ENCODE measurements at places on chromosomes 3 and 15.

GRCh38 chr3:157237886-157238285, 77.9 kb upstream of the CCNL1 start:
- no peak for DNase-seq

GRCh38 chr3:124514683-124515082, 215.6 kb upstream of the UMPS start:
- no peak for DNase-seq

- peak; percentile 82 for DNase-seq
Measured at GRCh38 chr3:16433701-16434151, 79.8 kb downstream of the RFTN1 start.

- DNase-seq: no peak
Measured at GRCh38 chr3:70108546-70108945, 109.0 kb downstream of the SAMMSON start.

DNA sequence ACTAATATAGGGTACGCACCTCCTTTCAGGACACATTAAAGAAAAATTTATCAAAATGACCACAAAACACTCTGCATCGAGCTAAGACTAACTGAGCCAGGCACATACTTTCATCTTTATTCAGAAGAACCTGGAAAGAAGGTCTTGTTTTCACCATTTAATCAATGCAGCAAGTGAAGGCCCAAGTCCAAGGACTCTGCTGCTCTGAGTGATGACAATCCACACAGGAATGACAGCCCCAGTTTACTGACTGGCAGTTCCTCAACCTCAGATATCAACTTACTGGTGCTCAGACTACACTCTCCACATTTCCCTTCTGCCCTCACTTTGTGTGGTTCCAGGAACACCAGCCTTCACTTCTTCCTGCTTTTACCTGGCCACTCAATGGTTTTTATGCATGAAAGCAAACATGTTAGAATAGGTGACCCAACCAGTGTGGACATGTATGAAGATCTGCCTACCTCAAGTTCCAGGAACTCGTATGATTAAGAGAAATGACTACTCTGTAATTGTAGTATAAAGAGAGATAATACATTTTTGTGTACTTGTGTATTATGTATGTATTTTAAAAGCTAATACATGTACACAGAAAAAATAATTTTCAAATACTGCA, 29.1 kb upstream of the RASA2 start:
- no peak for DNase-seq

GRCh38 chr3:101814835-101815234, 34.5 kb upstream of the NFKBIZ start:
- DNase-seq: no peak

DNA sequence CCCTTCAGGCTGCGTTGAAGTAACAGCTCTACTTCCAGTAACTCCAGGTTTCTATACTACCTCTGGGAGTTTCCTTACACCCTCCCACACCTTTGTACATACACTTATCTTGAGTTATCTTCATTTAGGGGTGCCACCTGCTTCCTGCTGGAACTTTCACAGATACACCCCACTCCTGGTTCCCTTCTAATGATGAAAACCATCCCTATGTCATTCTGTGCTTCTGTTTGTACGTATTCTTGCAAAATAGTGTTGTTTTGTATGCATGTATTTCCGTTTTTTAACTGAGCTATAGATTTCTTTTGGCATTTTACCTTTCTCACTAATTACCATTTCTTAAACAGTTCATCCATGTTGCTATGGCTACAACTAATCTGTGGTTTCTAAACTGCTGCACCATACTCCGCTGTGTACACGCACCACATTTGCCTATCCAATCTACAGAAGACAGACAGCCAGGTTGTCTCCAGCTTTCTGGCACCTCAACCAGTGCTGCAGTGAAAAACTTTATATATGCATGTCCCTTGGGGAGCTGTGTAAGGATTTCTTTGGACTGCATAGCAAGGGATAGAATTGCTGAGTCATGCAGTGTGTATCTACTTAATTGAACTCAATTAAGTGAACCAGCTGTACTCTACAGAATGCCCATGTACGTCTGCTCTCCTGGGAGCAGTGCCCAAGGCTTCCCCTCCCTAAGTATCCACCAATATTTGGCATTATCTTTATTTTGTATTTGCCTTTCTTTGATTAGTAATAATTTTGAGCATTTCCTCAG, 61.4 kb upstream of the ST8SIA2 start:
- no peak for DNase-seq

GRCh38 chr3:172181932-172182586, 142.7 kb downstream of the FNDC3B start:
- no peak for DNase-seq

- DNase-seq: peak; percentile 29
Measured at GRCh38 chr3:193868590-193868989, 267.4 kb upstream of the HES1 start.

DNA sequence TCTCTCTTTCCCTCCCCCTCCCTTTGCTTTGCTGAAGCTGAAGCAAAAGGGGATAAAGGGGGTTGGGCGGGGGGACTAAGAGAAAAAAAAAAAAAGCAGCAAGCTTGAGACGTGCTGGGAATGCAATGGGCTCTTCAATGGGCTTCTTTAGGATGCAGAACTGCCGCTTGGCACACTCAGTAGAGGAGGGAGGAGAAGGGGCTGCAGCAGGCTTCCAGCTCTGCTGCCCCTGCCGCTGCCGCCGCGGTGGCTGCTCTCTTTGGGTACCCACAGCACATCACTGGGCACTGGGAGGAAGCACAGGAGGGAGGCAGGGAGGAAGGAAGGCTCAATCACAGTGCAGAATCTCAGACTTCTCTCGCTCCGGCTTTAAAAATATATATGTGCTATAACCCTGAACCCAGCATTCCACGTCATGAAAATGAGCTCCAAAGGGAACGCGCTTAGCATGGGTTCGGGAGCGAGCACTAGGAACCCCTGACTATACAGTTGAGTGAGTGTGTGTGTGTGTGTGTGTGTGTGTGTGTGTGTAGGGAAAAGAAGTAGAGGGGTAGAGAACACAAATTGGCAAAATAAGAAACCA, 3.5 kb downstream of the SLITRK3 start:
- DNase-seq: no peak

GRCh38 chr3:123337226-123337625, 111.7 kb downstream of the ADCY5 start:
- no peak for DNase-seq

GRCh38 chr3:27385504-27385903, 16.3 kb upstream of the NEK10 start:
- no peak for DNase-seq

DNA sequence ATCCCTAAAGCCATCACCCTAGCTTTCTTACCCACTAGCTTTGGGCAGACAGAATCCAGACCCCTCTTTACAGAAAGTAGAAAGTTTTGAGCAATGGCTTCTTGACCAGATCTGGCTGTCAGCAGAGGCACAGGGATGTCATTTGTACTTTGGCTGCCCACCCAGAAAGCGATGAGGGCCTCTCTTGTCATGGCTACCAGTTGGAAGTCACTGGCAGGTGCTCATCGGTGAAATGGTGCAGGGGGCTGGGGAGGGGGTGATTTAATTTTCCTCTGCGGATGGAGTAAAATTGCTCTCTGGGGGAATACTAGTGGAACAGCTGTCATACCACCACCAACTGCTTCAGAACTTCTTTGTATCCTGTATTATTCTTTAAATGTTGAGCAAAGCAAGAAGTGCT, 393.7 kb downstream of the LSAMP start:
- DNase-seq: no peak

DNA sequence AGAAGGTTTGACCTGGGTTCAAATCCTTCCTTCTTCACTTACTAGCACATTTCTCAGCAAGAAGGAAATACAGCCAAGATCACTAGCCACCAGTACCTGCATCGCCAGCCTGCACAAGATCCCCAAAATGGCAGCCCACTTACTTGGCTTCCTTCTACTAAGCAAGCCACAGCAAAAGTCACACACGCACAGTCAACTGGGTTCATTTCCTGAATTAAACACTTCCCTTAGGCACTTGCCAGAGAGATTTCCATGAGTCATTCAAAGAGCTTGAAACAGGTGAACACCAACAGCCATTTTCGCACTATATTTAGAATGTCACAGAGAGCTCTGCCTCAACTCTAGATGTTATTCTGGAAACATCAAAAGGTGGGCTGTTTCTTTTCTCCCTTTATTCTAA, 42.6 kb downstream of the MGLL start:
- no peak for DNase-seq

DNA sequence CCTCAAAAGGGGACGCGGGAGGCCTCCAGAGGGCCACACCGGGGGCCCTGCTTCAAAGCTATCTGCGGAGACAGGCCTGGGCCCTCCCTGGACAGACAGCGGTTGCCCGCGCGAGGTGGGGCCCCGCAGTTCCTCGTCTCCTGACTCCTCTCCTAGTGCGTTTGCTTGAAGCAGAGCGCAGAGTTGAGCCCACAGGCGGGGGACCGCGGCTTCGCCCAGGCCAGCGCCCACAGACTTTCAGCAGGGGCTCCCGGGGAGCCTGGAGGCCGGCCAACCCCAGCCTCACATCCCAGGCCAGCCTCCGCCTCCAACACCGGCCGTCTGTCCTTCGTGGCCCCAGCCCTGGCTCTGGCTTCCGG, 540 bp upstream of the ADAMTS7 start:
- DNase-seq: no peak

GRCh38 chr3:152365766-152366593, 97.3 kb downstream of the MBNL1 start:
- no peak for DNase-seq

GRCh38 chr15:85464471-85464870, 84.1 kb downstream of the AKAP13 start:
- DNase-seq: no peak

- DNase-seq: no peak
Measured at GRCh38 chr3:147189016-147189415, 217.3 kb downstream of the ZIC4 start.

- no peak for DNase-seq
Measured at GRCh38 chr15:100186960-100187359, 154.8 kb downstream of the ADAMTS17 start.

DNA sequence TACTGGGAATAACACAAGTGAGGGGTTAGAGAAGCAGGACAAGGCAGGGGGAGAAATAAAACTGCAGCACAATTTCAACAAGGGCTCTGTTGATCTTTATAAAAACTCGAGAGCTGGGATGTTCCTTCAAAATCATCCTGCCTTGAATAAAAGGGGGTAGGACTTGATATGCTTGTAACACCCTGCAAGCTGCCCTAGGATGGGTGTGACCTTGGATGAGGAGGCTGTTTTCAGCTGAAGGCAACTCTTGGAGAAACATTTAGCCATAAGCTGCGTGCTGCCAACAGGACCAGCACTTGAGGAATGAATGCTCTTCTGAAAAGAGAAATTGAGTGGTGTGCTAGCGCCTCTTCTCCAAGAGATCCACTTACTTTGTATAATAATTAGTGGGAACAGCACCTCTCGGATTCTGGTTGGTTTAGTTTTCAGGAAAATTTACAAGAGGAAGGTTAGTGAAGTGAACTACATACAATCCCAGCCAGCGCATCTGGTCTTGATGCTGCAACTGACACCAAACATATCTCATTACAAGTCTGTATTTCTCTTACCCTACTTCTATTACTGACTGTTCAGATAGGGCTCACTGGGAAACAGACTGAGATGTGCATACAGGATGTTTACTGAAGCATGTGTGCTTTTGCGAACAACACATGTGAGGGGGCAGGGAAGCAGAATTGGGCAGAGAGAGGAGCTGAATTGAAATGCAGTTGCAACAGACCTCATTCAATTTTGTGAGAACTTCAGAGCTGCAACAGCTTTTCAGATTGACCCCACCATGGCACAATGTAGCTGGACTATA, 643.0 kb upstream of the GOLIM4 start:
- DNase-seq: no peak

DNA sequence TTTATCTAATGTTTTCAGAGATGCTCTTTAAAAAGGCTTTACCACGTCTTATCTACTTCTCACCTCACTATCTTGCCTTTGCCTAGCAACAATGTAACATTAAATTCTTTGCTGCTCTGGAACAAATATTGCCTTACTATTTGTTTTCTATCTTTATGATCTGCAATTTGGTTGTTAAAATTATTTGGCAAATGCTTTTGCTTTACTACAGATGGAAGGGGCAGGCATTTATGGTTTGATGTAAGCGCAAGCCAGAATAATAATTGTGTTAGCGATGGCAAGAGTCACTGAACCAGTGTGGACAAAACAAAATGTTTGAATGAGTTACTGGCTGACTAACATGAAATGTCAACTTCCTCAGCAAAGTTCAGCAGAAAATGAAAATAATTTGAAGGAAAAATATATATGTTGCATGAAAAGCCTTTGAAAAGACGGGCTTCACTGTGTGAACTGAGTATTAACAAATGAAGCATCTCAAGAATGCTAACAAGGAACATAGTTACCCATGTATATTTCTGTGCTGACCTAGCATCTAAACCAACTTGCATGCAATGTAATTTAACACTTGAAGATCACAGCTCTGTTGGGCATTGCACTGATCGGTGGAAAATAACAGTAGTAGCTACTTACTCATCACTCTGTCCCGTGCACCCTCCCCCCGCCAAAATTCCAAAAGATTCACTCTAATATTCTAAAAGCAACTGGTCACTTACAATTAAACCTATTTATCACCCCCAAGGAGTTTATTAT, 454.0 kb upstream of the ARHGEF26 start:
- DNase-seq: no peak

Measured in Peyer's patch (tissue), 4 donors.